ENCODE measurements at places on chromosomes 7 and 10.

GRCh38 chr7:4724648-4725013, 42.5 kb downstream of the FOXK1 start:
- DNase-seq: no peak

- DNase-seq: no peak
Observed at GRCh38 chr10:35875016-35875676, 233.1 kb upstream of the FZD8 start.

DNA sequence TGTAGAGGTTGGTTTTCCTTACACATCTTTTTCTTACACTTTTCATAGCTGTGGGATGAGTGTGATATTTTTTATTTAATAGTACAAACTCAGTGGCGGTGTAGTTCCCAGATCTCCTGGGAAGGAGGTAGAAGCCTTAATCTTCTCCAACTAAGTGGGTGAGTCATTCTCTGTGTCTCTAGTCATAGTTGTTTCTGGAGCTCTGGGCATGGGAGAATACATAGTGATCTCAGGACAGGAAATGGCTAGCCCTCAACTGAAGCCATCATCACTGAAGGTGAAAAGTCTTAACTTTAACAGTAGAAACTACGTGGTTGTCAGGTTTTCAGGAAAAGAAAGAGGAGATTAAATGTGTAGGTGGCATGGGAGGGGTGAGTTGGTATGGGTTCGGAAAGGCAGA, 319.4 kb upstream of the FZD8 start:
- no peak for DNase-seq

DNA sequence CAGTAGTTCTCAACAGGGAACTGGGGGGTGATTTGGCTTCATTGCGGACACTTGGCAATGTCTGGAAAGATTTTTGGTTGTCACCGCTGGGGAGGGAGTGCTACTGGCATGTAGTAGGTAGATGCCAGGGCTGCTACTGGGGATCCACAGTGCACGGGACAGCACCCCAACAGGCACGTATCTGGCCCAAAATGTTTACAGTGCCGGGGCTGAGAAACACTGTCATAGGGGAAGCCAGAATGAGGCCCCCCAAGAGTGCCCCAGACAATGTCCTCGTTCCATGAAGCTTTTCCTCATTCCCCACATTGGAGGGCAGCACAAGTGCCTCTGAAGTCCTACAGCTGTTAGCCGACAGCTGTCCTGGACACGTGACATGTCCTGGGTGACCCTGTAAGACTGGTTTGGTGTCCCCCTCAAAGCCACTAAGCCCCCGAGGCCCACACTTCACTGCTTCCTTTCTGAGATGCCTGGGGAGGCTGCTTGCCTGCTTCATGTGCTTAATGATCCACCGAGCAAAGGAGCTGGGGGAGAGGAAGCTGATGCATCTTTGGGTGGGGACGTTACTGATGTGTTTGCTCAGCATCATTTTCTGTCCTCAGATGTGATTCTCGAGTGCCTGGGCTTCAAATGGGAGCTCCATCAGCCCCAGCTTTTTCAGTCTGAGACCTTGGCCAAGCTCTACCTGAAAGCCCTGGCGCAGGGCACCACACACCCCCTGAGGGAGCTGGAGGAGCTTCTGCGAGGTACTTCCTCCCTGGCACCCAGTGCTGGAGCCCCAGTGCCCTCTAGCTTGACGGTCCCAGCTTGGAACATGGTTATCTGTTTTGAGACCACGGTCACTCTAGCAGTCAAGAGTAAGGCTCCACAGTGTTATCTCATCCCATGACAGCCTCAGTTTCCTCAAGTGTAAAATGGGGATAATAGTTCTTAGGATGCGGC, 14.7 kb downstream of the BTBD16 start:
- DNase-seq: no peak
